Stimulated activated CD4-positive, alpha-beta T cell treated with anti-CD3 and anti-CD28 coated beads, Interleukin-4, amount 100 ng/mL, for 4 hours (primary cell): ENCODE measurements at places on chromosomes 7 and 10.

GRCh38 chr10:107544706-107545520, 380.4 kb upstream of the SORCS1 start:
- no peak for DNase-seq

- no peak for DNase-seq
These were observed 10.7 kb downstream of the EPHA1 start for GRCh38 chr7:143397710-143398530.

- DNase-seq, result no peak
These were observed 641.4 kb upstream of the MGMT start for GRCh38 chr10:128825626-128826025.

- DNase-seq, result no peak
These were observed 806.9 kb downstream of the TNS3 start for GRCh38 chr7:46775020-46775419.

DNA sequence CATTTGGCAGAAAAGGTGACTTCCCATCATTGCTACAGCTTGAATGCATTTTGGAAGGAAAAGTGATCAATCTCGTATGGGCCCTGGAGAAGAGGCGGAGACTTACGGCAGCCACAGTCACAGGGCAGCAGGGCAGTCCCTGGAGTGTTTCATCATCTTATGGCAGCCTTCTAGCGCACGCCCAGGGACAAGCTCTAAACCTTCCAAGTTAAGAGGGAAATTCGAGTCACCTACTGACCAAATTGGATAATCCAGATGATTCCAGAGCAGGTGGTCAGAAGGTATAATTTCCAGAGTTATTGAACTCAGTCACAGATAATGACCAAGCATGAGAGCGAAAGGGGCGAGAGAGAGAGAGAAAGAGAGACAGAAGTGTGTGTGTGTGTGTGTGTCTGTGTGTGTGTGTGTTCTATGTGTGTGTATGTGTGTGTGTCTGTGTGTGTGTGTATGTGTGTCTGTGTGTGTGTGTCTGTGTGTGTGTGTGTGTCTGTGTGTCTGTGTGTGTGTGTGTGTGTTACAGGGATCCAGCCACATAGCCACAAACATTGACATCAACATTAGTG, 123.7 kb upstream of the ADAM12 start:
- DNase-seq, result no peak

DNA sequence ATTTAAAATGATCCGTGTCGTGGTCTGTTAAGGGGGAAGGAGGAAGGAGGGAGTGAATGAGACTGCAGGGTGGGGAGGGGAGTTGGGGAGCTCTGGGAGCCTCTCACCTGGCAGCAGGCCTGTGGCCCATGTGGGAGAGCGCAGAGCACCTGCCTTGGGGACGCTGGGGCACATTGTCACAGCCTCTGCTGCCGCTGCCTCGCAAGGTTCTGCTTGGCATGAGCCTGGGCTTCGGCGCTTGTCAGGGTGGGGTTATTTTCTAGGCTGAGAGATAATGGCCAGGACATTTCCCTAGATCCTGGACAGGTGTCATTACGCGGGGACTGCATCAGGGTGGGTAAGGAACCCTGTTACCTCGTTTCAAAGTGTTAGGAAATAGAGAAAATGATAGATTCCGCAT, 2.2 kb upstream of the SUN1 start:
- no peak for DNase-seq

DNA sequence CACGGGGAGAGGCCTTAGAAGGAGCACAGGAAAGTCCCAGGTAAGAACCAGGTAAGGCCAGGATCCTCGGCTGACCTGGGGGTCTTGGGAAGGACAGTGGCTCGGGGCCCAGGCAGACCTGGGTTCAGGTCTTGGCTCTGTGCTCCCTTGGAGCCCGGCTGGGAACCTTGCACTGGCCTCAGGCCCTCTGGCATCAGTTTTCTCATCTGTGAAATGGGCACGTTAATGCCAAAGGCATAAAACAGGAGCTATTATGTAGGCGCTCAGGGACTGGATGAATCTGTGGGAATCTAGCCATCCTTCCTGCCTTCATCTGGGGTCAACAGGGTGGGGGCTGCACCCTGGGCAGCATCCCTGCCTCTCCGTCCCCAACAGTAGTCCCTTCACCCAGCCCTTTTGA, 8.3 kb upstream of the SLC29A4 start:
- no peak for DNase-seq

DNA sequence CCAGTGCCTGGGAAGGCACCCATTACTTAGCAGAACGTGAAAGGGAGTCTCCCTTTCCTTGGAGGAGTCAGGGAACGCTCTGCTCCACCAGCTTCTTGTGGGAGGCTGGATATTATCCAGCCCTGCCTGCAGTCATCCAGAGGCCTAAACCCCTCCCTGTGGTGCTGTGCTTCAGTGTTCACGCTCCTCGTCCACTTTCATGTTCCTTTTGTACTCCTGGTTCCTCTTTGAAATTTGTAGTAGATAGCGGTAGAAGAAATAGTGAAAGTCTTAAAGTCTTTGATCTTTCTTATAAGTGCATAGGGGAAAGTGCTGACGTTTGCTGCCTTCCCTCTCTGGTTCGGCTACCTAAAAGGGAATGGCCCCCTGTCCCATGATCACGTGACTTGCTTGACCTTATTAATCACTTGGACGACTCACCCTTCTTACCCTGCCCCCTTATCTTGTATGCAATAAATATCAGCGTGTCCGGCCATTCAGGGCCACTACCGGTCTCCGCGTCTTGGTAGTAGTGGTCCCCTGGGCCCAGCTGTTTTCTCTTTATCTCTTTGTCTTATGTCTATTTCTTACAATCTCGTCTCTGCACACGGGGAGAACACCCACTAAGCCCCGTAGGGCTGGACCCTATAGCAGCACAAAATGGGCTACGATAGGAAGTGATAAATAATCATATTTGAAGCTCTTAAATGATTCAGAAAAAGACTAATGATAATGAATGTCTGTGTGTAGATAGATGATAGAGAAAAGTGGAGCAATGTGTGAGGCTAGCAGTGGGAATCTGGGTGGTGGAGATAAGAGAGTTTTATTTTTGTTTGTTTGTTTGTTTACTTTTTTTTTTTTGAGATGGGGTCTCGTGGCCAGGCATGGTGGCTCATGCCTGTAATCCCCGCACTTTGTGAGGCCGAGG, 5.8 kb upstream of the ESYT2 start:
- DNase-seq, result no peak

DNA sequence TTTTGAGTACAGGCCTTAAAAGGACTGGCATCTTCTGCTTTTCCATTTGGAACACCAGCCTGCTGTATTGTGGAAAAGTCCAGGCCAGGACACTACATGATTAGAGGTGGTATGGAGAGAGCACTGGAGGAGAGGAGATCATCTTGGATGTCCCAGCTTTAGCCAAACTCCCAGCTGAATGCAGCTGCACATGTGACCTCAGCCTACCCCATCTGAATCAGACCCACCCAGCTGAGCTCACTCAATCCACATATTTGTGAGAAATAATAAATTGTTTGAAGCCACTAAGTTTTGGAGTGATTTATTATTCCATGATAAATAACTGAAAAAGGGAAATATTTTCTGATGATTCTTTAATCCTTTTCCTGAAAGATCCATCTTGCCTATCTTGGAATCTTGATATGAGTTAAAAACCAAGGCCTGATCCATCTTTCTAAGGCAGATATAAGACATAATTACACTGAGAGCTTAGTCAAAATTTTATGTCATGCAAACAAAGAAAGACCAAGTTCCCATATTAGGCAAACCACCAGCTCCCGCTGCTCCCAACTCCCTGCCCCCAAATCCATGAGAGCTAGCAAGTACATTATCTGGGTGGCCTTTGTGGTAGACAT, 55.1 kb upstream of the TRIL start:
- no peak for DNase-seq

- no peak for DNase-seq
These were observed 438.5 kb downstream of the GRID1 start for GRCh38 chr10:85927952-85928665.

GRCh38 chr10:11856678-11857077, 33.5 kb downstream of the PROSER2 start:
- DNase-seq, result no peak

GRCh38 chr7:154990964-154991540, 11.9 kb downstream of the PAXIP1 start:
- DNase-seq, result no peak

GRCh38 chr7:42709284-42709683, 202.6 kb downstream of the C7orf25 start:
- DNase-seq, result no peak

DNA sequence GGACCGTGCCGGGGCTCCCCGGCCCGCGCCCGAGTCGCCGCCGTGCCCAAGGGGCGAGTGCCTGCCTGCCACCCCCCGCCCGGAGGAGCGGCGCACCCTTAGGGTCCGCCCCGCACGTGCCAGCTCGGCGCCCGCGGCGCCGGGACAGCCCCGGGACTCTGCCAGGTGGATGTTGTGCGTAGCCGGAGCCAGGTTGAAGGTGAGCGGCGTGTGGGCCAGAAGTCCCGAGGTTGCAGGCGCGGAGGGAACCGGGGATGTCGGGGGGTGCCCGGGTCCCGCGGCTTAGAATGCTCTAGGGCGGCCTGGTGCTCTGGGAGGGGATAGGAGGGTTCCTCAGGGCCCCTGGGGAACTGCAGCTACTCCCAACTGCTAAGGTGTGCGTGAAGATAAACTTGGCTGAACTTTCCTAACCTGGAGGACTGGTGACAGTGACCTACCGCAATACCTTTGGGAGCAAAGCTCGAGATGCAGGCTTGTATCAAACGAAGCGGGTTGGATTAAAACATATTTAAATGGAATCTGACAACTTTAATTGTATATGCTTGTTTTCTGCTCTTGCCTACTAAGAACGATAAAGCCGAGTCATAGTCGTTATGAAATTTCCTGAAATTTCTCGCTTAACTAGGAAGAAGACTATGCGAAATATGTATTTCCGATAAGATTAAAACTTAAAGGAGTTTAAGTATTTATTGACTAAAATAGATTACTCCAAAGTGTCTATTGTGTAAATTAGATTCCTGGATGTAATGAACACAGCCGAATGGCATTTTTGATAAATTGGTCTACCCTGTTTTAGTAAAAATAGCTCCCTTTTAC, at the start of gene CUX1:
Gene CUX1 (plus strand): TSS at position 156 of the 816 bp plus-strand sequence. CDS start 14 bp downstream, at position 170.
- DNase-seq, result peak; percentile 30

- no peak for DNase-seq
These were observed 43.5 kb downstream of the NHLRC2 start for GRCh38 chr10:113897693-113898618.

DNA sequence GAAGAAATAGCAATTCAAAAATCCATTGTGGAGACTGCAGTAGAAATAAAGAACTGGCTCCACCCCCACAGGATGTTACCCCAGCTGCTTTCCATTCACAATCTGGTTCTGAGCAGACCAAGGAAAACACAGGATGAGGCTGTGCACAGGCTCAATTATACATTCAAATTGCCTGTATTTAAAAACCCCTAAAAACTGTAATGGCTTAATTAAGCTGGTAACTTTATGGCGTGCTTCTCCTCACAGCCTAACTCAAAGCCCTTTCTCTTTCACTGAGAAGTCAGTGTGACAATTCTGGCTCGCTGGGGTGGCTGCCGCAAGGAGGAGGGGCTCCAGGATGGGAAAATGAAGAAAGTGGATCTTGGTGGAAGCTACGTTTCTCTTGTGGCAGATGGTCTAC, 1191.1 kb downstream of the SORCS1 start:
- DNase-seq, result no peak

GRCh38 chr10:5411941-5412276, 448 bp upstream of the NET1 start:
- no peak for DNase-seq

GRCh38 chr7:99267481-99267840, 5.2 kb upstream of the MYH16 start:
- no peak for DNase-seq

DNA sequence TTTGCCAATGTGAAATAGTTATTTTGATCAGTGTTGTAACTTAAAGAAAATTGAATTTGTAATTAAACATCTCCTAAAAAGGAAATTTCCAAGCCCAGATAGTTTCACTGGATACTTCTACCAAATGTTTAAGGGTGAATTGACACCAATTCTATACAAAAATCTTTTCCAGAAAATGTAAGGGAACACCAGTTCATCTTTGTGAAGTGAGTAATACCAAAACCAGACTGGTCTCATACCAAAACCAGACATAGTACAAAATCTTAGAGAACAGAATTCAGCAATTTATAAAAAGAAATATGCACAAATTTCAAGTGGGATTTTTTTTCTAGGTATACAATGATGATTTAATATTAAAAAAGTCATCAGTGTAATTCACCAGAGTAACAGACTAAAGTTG, 86.0 kb upstream of the ZNF32 start:
- DNase-seq, result no peak

- DNase-seq, result no peak
These were observed 3.9 kb downstream of the ADAM12 start for GRCh38 chr10:126384269-126384873.

DNA sequence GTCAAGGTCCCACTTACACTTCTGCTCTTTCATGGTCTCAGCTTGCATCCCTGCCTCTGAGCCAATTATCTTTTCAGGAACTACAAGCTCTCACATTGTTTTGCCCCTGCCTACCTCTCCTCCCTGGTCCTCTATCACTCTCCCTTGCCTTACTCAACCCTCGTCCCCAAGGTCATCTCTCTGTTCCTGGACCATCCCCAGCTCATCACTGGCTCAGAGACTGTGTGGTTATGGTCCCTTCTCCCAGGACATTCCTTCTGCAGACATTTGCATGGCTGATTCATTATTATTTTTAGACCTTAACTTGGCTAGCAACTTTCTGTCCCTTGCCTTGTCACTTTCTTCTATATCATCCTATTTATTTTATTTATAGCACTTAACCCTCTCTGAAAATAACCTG, 17.8 kb upstream of the GPAM start:
- no peak for DNase-seq

DNA sequence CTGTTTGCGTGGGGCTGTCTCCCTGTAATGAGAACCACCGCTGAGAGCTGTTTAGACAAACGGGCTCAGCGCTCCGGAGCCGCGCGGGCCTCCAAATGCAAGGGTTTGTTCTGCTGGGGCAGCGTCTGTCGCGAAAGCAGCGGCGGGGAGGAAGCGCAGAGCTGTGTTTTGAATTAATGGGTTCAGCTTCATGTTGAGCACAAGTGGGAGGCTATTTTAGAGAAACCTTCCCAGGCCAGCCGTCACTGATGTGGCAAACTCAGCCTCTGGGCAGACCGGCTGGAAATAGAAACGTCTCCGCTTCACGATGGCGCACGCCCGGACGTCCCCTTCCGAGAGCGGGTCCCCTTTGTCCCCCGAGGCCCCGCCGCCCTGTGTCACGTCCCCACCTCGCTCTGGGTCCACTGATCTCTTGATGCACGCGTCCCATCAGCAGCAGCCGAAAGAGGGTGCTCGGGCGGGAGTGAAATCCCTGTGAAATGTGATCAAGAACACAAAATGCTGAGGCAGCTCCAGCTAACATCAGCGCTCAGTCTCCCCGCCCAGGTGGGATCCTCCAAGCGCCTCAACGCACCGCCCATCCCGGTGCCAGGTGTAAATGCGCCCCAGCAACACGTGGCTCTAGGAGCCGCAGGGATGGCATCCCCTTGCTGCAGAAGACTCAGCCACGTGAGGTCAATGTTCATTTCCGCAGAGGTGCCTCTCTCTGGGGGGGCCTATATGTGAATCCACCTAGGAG, 44.9 kb downstream of the BAMBI start:
- no peak for DNase-seq

- DNase-seq, result no peak
These were observed 436.7 kb downstream of the AUTS2 start for GRCh38 chr7:70034999-70035398.

GRCh38 chr10:130357226-130357625, 221.0 kb downstream of the GLRX3 start:
- no peak for DNase-seq

- no peak for DNase-seq
These were observed 1.8 kb upstream of the NUB1 start for GRCh38 chr7:151339651-151340382.

GRCh38 chr10:84188815-84189214, 5.5 kb upstream of the CDHR1 start:
- DNase-seq, result no peak
